WTC11 (cell line): ENCODE measurements at places on chromosomes 7 and 10. TPM values are rescaled to one million over a fixed set of nuclear protein-coding genes. Genes with fewer than 3 reads are reported as not detected.

DNA sequence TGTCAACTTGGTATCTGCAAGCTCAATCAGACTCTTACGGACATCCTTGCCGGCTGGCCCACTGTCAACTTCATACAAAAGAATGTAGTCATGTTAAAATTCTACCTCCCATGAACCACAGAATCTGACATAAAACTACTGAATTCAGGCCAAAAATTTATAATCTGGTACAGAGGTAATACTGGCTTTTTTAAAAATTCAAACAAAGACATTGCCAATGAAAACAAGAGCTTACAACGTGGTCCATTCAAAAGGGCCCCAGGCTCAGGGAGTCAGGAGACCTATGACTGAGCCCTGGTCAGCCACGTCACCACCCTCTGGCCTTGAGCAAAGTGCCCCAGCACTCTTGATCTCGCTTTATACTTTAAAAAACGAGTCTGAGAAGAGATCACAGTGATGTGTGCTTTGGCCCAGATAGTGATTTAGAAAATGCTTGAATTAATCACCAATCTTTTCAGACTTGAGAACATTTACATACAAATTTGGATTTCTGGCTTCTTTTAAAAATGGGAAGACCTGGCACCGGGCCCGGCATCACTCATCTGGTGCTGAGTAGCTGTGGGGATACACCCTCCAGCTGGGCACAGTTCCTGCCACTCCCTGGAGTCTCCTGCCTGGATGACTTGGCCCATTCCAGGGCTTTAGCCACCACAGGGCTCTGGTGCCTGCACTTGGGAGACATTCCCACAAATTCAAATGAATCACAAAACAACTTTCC is 94.1 kb downstream of the PIP4K2A start:
- no peak overlapping the region for H3K4me3 ChIP-seq
- DNase-seq, result no peak
- H3K27me3 ChIP-seq, result no peaks in the 10 kb centered on the region
- H3K27ac ChIP-seq, result peak overlapping the region; percentile 28; the same call in 1 of the 2 replicates

DNA sequence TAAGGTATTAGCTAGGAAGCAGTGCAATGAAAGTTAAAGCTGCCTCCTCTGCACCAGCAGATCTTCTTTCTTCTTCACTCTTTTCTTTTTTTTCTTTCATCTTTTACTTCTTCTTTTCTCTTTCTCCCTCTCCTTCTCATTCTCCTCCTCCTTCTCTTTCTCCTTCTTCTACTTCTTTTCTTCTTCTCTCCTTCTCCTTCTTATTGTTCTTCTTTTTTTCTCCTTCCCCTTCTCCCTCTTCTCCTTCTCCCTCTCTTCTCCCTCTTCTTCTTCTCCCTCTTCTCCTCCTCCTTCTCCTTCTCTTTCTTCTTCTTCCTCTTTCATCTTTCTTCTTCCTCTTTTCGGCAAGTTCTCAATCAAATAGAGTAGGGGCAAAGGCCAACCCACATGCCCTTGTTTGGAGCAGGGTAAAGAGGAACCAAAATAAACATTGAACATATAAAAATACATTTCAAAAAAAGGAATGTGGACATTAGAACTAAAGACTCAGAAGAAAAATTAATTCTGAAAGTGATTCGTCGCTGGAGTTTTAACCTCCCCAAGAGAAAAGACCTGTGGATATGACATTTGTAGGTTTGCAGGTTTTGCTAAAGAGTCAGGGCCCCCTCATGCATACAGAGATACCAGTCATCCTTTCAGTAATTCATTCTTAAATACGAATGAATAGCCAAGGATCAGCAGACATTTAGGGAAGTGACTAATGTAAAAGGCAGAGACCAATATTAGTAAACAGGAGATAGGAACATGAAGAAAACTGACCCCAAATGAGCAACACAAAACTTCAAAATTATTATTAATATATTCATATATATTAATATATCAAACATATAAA is 93.0 kb upstream of the RSU1 start:
- peaks cover 3% of the 10 kb centered on the region; the same call in 1 of the 2 replicates for H3K4me1 ChIP-seq
- DNase-seq, result no peak
- H3K4me3 ChIP-seq, result no peak overlapping the region

GRCh38 chr7:41107330-41107937 is 595.5 kb downstream of the INHBA start:
- no peak overlapping the region for H3K4me3 ChIP-seq
- no peak overlapping the region for H3K27ac ChIP-seq
- no peaks in the 10 kb centered on the region for H3K36me3 ChIP-seq
- no peak for DNase-seq
- no peaks in the 10 kb centered on the region for H3K27me3 ChIP-seq

DNA sequence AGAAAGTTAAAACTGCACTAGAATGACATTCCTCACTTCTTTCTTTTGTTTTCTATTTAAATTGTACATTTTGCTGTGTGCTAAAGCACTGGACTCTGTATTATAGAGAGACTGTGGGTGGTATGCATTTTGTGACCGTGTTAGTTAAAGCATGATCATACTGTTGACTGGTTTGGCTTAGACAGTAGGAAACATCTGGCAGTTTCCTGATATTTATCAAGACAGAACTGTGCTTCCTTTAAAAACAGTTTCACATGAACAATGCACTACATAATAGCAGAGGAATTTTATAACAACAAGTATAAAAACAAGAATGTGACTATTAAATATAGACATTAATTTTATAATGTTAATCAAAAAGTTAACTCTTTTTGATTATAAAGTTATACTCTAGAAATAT is 23.1 kb downstream of the GNG11 start:
- H3K4me3 ChIP-seq, result no peak overlapping the region
- H3K27ac ChIP-seq, result no peak overlapping the region
- 0 out of 2 replicates have a peak, but pooled peaks cover under 1% of the 10 kb centered on the region for H3K4me1 ChIP-seq
- no peaks in the 10 kb centered on the region for H3K36me3 ChIP-seq
- no peaks in the 10 kb centered on the region; the same call in 1 of the 2 replicates for H3K27me3 ChIP-seq

GRCh38 chr10:86594535-86594934 is 59.8 kb upstream of the OPN4 start:
- no peak for DNase-seq
- peaks cover 4% of the 10 kb centered on the region for H3K4me1 ChIP-seq
- no peak overlapping the region; the same call in 1 of the 2 replicates for H3K27ac ChIP-seq
- H3K27me3 ChIP-seq, result peaks cover 2% of the 10 kb centered on the region; the same call in 1 of the 2 replicates

- H3K4me1 ChIP-seq, result peaks cover 8% of the 10 kb centered on the region
- H3K27me3 ChIP-seq, result no peaks in the 10 kb centered on the region
- H3K36me3 ChIP-seq, result no peaks in the 10 kb centered on the region
- DNase-seq, result no peak
These were observed 591.1 kb downstream of the SDK1 start for GRCh38 chr7:3892157-3892556.

- H3K27me3 ChIP-seq, result peaks cover 21% of the 10 kb centered on the region
- peak overlapping the region; percentile 98 for H3K4me3 ChIP-seq
- peak overlapping the region; percentile 93 for H3K27ac ChIP-seq
- H3K36me3 ChIP-seq, result peaks cover 7% of the 10 kb centered on the region; the same call in 1 of the 2 replicates
- peaks cover 46% of the 10 kb centered on the region for H3K4me1 ChIP-seq
These were observed 551 bp downstream of the KCND2 start for GRCh38 chr7:120273476-120273975.

- H3K4me3 ChIP-seq, result no peak overlapping the region
- H3K4me1 ChIP-seq, result no peaks in the 10 kb centered on the region
- H3K36me3 ChIP-seq, result no peaks in the 10 kb centered on the region
- no peak for DNase-seq
- no peak overlapping the region for H3K27ac ChIP-seq
- H3K27me3 ChIP-seq, result no peaks in the 10 kb centered on the region
These were observed 55.7 kb upstream of the EGFR start for GRCh38 chr7:54963155-54963554.

- H3K4me3 ChIP-seq, result no peak overlapping the region
- H3K27ac ChIP-seq, result no peak overlapping the region
- H3K4me1 ChIP-seq, result peaks cover 10% of the 10 kb centered on the region; the same call in 1 of the 2 replicates
- H3K27me3 ChIP-seq, result no peaks in the 10 kb centered on the region
- no peak for DNase-seq
- no peaks in the 10 kb centered on the region for H3K36me3 ChIP-seq
These were observed 105.6 kb upstream of the RET start for GRCh38 chr10:42971251-42971599.

- H3K4me3 ChIP-seq, result no peak overlapping the region
- H3K27ac ChIP-seq, result peak overlapping the region; percentile 18
- DNase-seq, result no peak
- no peaks in the 10 kb centered on the region for H3K36me3 ChIP-seq
- H3K4me1 ChIP-seq, result peaks cover 34% of the 10 kb centered on the region
These were observed 150.4 kb upstream of the FEZF1 start for GRCh38 chr7:122454776-122455507.

GRCh38 chr10:52814506-52814905 is 41.9 kb upstream of the MBL2 start:
- no peaks in the 10 kb centered on the region for H3K27me3 ChIP-seq
- no peak overlapping the region for H3K4me3 ChIP-seq
- H3K36me3 ChIP-seq, result no peaks in the 10 kb centered on the region
- H3K27ac ChIP-seq, result no peak overlapping the region

GRCh38 chr10:6586501-6586900 is 6.4 kb upstream of the PRKCQ start:
- no peak overlapping the region for H3K27ac ChIP-seq
- H3K27me3 ChIP-seq, result no peaks in the 10 kb centered on the region

DNA sequence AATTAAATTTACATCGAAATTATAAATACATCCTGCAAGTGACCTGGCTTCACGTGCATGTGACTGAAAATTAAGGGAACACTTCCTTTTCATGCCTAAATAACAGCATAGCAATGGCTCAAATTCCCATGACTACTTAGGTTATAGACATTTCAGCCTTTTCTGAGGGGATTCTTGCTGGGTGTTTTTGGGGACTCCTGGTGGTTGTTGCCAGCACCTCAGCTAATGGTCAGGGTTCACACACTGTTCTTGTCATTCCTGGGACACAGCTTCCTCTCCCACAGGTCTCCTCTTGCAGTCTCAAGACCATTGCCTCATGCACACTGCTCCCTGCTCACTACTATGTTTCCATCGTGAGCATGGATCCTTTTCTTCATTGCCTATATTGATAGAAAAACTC is 148.9 kb upstream of the GLI3 start:
- no peak overlapping the region for H3K4me3 ChIP-seq
- no peaks in the 10 kb centered on the region for H3K4me1 ChIP-seq
- H3K27ac ChIP-seq, result no peak overlapping the region
- 0 out of 2 replicates have a peak, but pooled peaks cover 4% of the 10 kb centered on the region for H3K36me3 ChIP-seq
- no peak for DNase-seq

DNA sequence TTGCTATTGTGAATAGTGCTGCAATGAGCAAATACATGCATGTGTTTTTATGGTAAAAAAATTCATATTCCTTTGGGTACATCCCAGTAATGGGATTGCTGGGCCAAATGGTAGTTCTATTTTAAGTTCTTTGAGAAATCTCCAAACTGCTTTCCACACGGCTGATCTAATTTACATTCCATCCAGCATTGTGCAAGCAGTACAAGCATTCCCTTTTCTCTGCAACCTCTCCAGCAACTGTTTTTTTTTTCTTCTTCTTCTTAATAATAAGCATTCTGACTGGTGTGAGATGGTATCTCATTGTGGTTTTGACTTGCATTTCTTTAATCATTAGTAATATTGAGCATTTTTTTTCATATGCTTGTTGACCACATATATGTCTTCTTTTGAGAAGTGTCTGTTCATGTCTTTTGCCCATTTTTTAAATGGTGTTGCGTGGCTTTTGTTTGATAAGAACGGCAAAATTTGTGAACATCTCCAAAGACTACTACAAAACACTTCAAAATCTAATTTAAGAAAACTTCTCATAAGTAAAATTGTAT is 136.1 kb upstream of the MYO3A start:
- H3K36me3 ChIP-seq, result 0 out of 2 replicates have a peak, but pooled peaks cover 3% of the 10 kb centered on the region
- no peaks in the 10 kb centered on the region for H3K4me1 ChIP-seq
- H3K4me3 ChIP-seq, result no peak overlapping the region
- no peak for DNase-seq
- H3K27me3 ChIP-seq, result no peaks in the 10 kb centered on the region
- no peak overlapping the region for H3K27ac ChIP-seq

GRCh38 chr10:29067161-29067560 is 221.7 kb upstream of the LYZL1 start:
- H3K27ac ChIP-seq, result no peak overlapping the region
- H3K4me3 ChIP-seq, result no peak overlapping the region
- H3K36me3 ChIP-seq, result no peaks in the 10 kb centered on the region
- no peak for DNase-seq

DNA sequence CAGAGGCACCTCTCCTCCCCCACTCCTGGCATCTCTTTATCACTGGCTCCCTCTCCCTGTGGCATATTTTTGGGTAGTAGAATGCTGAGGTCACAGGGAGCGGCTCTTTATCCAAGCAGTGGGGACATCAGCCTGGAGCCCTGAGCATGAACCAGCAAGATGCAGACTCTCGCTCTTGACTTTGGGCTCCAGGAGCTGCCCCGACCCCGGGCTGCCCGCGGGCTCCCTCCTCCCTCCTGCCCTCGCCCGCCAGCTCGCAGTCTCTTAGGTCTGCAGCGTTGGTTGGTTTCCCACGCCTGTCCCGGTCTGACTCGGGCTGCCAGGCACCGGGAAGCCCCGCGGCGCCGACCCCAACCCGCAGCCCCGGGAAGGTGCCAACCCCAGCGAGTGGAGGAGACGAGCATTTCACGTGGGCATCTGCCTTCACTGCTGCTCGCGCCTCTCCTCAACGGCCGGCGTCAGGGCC is 1.3 kb downstream of the INSYN2A start:
- peaks cover 24% of the 10 kb centered on the region for H3K4me1 ChIP-seq
- peak; percentile 41 for DNase-seq
- no peaks in the 10 kb centered on the region for H3K36me3 ChIP-seq
- H3K27me3 ChIP-seq, result peaks cover 36% of the 10 kb centered on the region
- peak overlapping the region; percentile 61 for H3K4me3 ChIP-seq
- H3K27ac ChIP-seq, result no peak overlapping the region

DNA sequence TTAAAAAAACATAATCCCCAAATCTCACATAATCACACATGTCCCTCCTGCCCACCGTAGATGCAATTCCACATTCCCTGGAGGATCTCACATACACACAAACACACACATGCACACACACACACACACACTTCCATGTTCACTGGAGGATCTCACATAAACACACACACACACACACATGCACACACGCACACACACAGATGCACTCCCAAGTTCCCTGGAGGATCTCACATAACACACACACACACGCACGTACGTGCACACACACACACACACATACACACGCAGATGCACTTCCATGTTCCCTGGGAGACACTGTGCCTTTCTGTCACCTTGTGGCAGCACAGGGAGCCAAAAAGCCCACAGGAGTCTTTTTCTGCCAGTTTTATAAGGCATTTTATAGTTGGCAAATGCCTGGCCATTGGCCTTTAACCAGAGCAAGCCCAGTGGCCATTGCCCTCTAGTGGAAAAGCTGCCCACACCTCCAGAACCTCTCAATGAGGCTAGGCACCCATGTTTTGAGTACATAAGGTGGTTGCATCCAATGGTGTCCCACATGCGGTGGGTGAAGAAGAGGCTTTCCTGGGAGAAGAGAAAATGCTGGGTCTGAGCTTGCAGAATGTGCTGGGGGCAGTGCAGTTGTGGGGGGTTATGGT is 115.4 kb upstream of the ACBD5 start:
- H3K27ac ChIP-seq, result no peak overlapping the region
- H3K27me3 ChIP-seq, result no peaks in the 10 kb centered on the region; the same call in 1 of the 2 replicates
- H3K4me1 ChIP-seq, result peaks cover 10% of the 10 kb centered on the region
- H3K4me3 ChIP-seq, result no peak overlapping the region

- H3K27ac ChIP-seq, result no peak overlapping the region
- DNase-seq, result no peak
- H3K4me1 ChIP-seq, result peaks cover 18% of the 10 kb centered on the region
- peaks cover 61% of the 10 kb centered on the region for H3K27me3 ChIP-seq
- H3K36me3 ChIP-seq, result no peaks in the 10 kb centered on the region
These were observed 2.8 kb upstream of the NXPH1 start for GRCh38 chr7:8430643-8431042.

The FHIP2A gene
- total RNA-seq, result 14.3 to 15.5 TPM (median 14.6 TPM) in 3 replicates

The GIMAP8 gene
- 0.09 to 0.18 TPM (median 0.09 TPM) in 3 replicates for total RNA-seq

The ANKRD30A gene
- total RNA-seq, result not detected in 3 replicates

The AGAP6 gene
- 16.8 to 19.0 TPM (median 17.3 TPM) in 3 replicates for total RNA-seq

The RSPH10B gene
- 0.35 to 0.60 TPM (median 0.55 TPM) in 3 replicates for total RNA-seq

The OR2F2 gene
- not detected in 3 replicates for total RNA-seq

The GRID1 gene
- total RNA-seq, result 0.21 to 0.50 TPM (median 0.37 TPM) in 3 replicates

The TEX36 gene
- total RNA-seq, result not detected in 3 replicates

The MMRN2 gene
- 1.7 to 2.8 TPM (median 2.4 TPM) in 3 replicates for total RNA-seq

The SH2D4B gene
- total RNA-seq, result 0.04 to 0.09 TPM in 2 of 3 replicates, not detected in the other
